ENCODE measurements at places on chromosomes 16 and 17. TPM values are rescaled to one million over a fixed set of nuclear protein-coding genes. Genes with fewer than 3 reads are reported as not detected.

GRCh38 chr16:69319381-69319780 is 8.2 kb downstream of the VPS4A start:
- peak overlapping the region; percentile 28 for H3K4me3 ChIP-seq
- H3K27me3 ChIP-seq = peaks cover 13% of the 10 kb centered on the region
- H3K36me3 ChIP-seq = peaks cover 39% of the 10 kb centered on the region
- no peaks in the 10 kb centered on the region for H3K4me1 ChIP-seq
- H3K27ac ChIP-seq = peak overlapping the region; percentile 34

DNA sequence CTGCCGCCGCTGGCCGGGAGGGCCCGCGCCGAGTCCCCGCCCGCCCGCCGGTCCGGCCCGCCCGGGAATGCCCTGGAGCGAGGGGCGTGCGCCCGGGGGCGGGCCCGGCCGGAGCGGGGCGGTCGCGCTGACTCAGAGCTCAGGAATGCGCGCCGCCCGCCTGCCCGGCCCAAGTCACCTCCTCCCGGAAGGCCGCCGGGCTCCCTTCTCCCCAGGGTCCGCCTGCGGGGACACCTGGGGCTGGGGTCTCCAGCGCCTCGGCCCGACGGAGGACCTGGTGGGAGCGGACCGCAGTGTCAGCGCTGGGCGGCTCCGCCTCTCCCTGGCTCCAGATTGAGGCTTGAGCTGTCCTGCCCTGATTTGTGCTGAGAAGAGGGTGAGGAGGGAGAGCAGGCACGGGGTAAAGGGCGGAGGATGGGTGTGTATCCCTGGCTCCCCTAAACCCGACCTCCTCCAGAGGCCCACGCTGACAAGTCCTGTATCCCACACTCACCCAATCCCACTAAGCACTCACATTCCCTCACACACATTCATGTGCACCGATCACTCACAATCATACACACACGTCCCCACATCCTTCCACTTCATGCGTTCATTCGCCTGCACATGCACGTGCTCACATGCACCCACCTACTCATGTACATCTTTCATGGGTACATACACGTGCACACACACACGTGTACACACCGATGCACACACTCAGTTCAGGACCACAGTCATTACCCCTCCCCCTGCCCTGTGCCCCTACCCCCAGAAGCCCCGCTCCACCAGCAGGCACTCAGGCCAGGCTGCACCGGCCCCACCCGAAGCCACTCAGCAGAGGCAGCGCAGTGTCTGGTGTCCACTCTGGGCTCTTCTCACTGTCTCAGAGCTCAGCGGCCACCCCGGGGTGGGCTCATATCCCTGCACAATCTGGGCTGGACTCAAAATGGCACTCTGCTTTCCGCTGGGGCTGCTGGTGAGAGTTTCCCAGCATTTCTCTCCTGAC is at the start of gene RHBDF1:
Gene RHBDF1 (minus strand): TSS at position 71 of the 988 bp plus-strand sequence. CDS start 7,616 bp downstream, outside the sequence.
- H3K4me1 ChIP-seq = peaks cover 19% of the 10 kb centered on the region
- peaks cover 4% of the 10 kb centered on the region for H3K36me3 ChIP-seq
- H3K4me3 ChIP-seq = peak within 1 kb of the TSS; percentile 98

DNA sequence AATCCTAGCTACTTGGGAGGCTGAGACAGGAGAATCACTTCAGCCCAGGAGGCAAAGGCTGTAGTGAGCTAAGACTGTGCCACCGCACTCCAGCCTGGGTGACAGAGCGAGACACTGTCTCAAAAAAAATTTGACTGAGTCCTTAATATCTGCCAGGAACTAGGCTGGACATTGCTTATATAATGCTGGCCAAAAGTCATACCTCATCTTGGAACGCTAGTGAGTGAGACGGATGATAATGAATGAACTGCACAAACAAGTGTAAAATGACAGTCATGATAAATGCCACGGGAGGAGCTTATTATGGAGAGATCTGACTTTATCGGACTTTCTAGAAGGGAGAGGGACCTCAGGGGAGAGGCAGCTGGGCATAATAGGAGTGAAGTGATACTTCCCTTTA is 327.6 kb downstream of the SHISA9 start:
- H3K27me3 ChIP-seq = peaks cover 1% of the 10 kb centered on the region
- no peaks in the 10 kb centered on the region for H3K36me3 ChIP-seq
- no peak for DNase-seq
- no peak overlapping the region for H3K4me3 ChIP-seq

GRCh38 chr16:2447920-2448583 is 11.9 kb upstream of the TEDC2 start:
- H3K4me3 ChIP-seq = no peak overlapping the region
- peaks cover 33% of the 10 kb centered on the region for H3K36me3 ChIP-seq
- DNase-seq = no peak
- no peak overlapping the region for H3K27ac ChIP-seq
- no peaks in the 10 kb centered on the region for H3K4me1 ChIP-seq

- peaks cover 7% of the 10 kb centered on the region for H3K27me3 ChIP-seq
- no peak for DNase-seq
- H3K36me3 ChIP-seq = no peaks in the 10 kb centered on the region
Observed at GRCh38 chr17:77117415-77117814, 23.4 kb upstream of the SEC14L1 start.

The GPT2 gene
- total RNA-seq = 15.6 TPM

DNA sequence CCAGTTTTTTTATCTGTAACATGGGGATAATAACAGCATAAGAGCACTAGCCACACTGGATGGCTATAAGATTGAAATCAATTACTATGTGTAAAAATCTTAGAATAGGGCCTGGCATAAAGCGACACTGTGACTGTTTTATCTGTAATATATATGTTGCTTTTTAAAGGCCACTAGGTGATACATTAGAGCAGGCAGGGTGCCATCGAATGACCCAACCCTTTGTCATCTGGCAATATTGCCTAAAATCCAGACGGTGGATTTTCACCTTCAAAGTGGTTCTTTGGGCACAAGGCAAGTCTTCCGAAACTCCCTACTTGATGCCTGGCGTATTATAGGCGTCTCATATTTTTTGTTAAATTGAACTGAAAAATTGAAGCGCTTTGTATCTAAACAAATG is 69.1 kb downstream of the PRKCA start:
- no peak overlapping the region for H3K27ac ChIP-seq
- peaks cover 2% of the 10 kb centered on the region for H3K4me1 ChIP-seq
- peaks cover 2% of the 10 kb centered on the region for H3K27me3 ChIP-seq
- no peak for DNase-seq

The MYADML2 gene
- not detected for total RNA-seq

The CDH11 gene
- total RNA-seq = 42.6 TPM

DNA sequence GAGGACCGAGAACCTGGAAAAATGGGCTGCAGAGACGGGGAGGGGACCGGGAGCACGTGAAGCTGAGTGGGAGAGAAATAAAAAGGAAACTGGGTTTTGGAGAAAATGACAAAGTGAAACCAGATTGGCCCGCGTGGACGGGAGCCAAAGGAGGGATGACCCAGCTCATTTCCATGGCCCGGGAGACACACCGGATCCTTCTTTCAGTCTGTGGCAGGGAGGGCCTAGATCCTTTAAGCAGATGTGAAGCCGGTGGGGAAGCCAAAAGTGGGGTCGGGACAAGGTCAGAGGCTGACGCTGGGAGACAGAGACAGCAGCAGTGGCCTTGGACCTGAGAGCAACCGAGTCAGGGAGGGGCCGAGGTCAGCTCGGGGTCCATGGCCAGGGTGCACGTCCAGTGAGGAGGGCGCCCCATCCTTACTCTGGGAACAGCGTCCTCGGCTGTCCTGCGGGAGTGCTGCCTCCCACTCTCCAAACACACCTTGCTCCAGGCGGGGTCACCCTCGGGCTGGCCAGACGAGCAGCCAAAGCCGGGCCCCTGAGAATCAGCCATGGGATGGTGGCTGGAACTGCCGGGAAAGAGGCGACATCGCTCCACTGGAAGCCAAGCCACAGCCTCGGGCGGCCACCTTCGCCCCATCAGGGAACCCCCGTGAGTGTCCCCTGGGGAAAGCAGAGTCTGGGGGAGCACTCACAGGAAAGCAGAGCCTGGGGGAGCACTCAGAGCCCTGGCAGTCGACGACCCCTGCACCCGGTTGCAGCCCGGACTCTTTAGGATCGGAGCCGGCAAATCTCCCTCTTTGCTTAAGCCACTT is 17.3 kb downstream of the CA5A start:
- H3K4me3 ChIP-seq = no peak overlapping the region
- DNase-seq = no peak
- no peaks in the 10 kb centered on the region for H3K4me1 ChIP-seq
- no peak overlapping the region for H3K27ac ChIP-seq
- no peaks in the 10 kb centered on the region for H3K36me3 ChIP-seq

The TMIGD1 gene
- not detected for total RNA-seq

The CKLF gene
- 38.0 TPM for total RNA-seq

The SDR42E1 gene
- 0.74 TPM for total RNA-seq

GRCh38 chr16:56450986-56451752 is at the start of the genes NUDT21 and OGFOD1:
TSS of gene NUDT21 (minus strand) at chr16:56451332. CDS start at chr16:56451202, 130 bp downstream.
TSS of gene OGFOD1 (plus strand) at chr16:56451554. CDS start at chr16:56451613, 59 bp downstream.
- H3K36me3 ChIP-seq = peaks cover 4% of the 10 kb centered on the region
- peak within 1 kb of the TSS; percentile 96 for H3K4me3 ChIP-seq
- peak within 1 kb of the TSS; percentile 94 for H3K27ac ChIP-seq
- DNase-seq = peak; percentile 89
- peaks cover 2% of the 10 kb centered on the region for H3K27me3 ChIP-seq
- H3K4me1 ChIP-seq = peaks cover 18% of the 10 kb centered on the region

DNA sequence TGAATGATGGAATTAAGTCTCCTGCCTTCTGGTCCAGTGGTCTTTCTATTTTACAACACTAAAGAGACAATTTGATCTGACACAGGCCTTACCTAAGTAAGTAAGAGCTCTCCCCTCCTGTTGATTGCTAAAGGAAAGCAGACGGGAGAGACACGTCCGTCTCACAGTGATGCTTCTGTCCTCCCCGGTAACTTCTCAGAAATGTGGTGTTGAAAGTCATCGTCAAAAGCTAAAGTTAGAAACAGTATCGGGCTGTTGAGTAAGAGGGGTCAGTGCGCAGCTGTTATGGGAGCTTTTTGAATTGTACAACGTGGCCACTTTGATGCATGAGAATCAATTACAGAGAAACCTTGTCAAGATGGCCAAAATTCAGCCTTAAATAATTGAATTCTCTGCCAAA is 1.9 kb upstream of the RBFOX1 start:
- peaks cover 8% of the 10 kb centered on the region for H3K27me3 ChIP-seq
- no peaks in the 10 kb centered on the region for H3K4me1 ChIP-seq
- no peak for DNase-seq
- no peak overlapping the region for H3K27ac ChIP-seq
- H3K36me3 ChIP-seq = no peaks in the 10 kb centered on the region
- no peak overlapping the region for H3K4me3 ChIP-seq

The AURKB gene
- total RNA-seq = 21.4 TPM

- H3K27me3 ChIP-seq = peaks cover 5% of the 10 kb centered on the region
- H3K4me1 ChIP-seq = no peaks in the 10 kb centered on the region
- no peak for DNase-seq
- H3K4me3 ChIP-seq = no peak overlapping the region
- H3K27ac ChIP-seq = no peak overlapping the region
Observed at GRCh38 chr16:78956859-78957258, 643.7 kb downstream of the MAF start.

- H3K4me1 ChIP-seq = peaks cover 23% of the 10 kb centered on the region
- H3K27me3 ChIP-seq = no peaks in the 10 kb centered on the region
- no peak overlapping the region for H3K27ac ChIP-seq
- H3K4me3 ChIP-seq = no peak overlapping the region
- H3K36me3 ChIP-seq = no peaks in the 10 kb centered on the region
Observed at GRCh38 chr17:55454906-55455474, 33.4 kb upstream of the MMD start.

DNA sequence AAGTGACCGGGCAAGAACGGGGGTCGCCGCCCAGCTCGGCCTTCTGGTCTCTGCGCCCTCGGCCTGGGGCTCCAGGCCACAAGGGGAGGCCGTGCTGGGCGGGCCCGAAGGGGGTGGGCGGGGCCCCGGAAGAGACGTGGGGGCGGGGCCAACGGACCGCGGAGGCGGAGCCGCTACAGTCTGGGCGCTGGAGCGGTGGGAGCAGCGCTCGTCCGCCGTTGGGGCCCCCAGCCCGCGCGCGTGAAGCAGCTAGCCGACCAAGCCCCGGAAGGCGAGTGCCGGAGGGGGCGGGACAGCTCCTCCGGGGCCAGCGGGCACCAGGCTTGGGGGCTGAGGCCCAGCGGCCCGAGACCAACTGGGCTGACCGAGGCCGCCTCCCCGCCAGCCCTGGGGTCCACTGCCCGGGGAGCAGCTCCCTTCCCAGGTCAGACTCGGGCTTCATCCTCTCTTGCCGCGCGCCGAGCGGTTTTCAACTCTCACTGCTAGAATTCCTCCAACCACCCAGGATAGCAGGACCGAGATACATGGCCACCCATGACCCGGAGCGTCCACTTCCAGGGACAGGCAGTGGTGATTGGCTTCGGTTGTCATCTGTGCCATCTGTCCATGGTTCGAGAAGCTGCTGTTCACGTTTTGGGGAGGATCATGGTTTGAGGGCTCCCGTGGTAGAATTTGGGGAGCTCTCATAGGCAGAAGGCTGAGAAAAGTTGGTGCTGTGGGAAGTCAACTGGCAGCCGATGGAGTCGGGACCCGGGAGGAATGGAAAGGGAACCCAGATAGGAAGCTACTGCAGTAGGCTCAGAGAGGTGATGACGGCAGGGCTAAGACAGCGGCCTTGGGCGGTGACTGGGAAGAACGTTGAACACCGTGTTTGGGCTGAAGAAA is 44.6 kb upstream of the LCMT1 start:
- no peaks in the 10 kb centered on the region for H3K36me3 ChIP-seq
- peak; percentile 76 for DNase-seq
- H3K4me1 ChIP-seq = no peaks in the 10 kb centered on the region
- no peak overlapping the region for H3K27ac ChIP-seq
- H3K4me3 ChIP-seq = peak overlapping the region; percentile 88

The CCDC43 gene
- 26.1 TPM for total RNA-seq

GRCh38 chr17:19386974-19387920 is at the start of gene MFAP4:
TSS of gene MFAP4 (minus strand) at chr17:19387190. CDS start at chr17:19387155, 35 bp downstream.
- no peak for DNase-seq
- H3K27ac ChIP-seq = no peak within 1 kb of the TSS
- no peaks in the 10 kb centered on the region for H3K4me1 ChIP-seq
- no peak within 1 kb of the TSS for H3K4me3 ChIP-seq
- H3K36me3 ChIP-seq = peaks cover 7% of the 10 kb centered on the region

DNA sequence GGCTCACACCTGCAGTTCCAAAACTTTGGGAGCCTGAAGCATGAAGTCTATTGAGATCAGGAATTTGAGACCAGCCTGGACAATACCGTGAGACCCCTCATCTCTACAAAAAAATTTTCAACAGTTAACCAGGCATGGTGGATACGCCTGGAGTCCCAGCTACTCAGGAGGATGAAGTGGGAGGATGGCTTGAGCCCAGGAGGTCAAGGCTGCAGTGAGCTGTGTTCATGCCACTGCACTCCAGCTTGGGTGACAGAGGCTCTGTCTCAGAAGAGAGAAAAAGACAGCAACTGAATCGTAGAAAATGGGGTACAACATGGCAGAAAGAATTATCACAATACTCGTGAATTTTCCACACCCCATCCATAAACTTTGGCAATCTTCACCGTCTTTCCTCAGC is 3.2 kb downstream of the CRK start:
- peaks cover 21% of the 10 kb centered on the region for H3K36me3 ChIP-seq
- H3K4me3 ChIP-seq = peak overlapping the region; percentile 80
- DNase-seq = no peak
- H3K27me3 ChIP-seq = peaks cover 16% of the 10 kb centered on the region
- peaks cover 47% of the 10 kb centered on the region for H3K4me1 ChIP-seq

- H3K4me1 ChIP-seq = peaks cover 14% of the 10 kb centered on the region
- peaks cover 1% of the 10 kb centered on the region for H3K27me3 ChIP-seq
- H3K36me3 ChIP-seq = peaks cover 7% of the 10 kb centered on the region
- no peak overlapping the region for H3K27ac ChIP-seq
Observed at GRCh38 chr17:14318918-14319205, 18.0 kb downstream of the HS3ST3B1 start.

GRCh38 chr16:19911747-19912454 is 27.3 kb upstream of the GPRC5B start:
- no peak overlapping the region for H3K27ac ChIP-seq
- no peak for DNase-seq
- H3K4me1 ChIP-seq = no peaks in the 10 kb centered on the region
- H3K36me3 ChIP-seq = no peaks in the 10 kb centered on the region

- no peak for DNase-seq
- H3K27me3 ChIP-seq = peaks cover 4% of the 10 kb centered on the region
- no peak overlapping the region for H3K4me3 ChIP-seq
- peaks cover 10% of the 10 kb centered on the region for H3K4me1 ChIP-seq
- H3K27ac ChIP-seq = peak overlapping the region; percentile 48
Observed at GRCh38 chr16:68013440-68013839, 2.3 kb downstream of the DPEP2NB start.

The MAFG gene
- total RNA-seq = 23.6 TPM

All from endothelial cell (in vitro differentiated cells).